AG04450 (cell line): ENCODE measurements at places on chromosomes 12 and 14.

- no peak for DNase-seq
These were observed 29.3 kb downstream of the HMGA2 start for GRCh38 chr12:65853489-65854157.

DNA sequence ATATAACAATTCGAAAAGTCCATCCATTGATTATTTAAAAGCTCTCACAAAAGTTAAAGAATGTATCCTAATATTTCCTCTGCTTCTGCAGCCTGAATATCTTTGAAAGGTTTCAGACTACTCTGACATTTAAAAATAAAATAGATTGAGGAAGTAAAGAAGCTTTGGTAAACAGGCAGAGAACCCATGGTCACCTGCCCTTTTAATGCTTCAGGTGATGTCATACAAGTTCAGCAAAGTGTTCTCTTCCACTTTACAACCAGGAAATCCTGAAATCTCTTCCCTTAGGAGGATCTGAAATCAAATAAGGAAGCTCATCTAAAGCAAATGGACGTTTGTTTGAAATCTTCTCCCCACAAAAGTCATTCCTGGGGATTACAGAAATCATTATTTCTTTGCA lies 322.4 kb downstream of the PDZRN4 start:
- no peak for DNase-seq

- no peak for DNase-seq
These were observed 17.0 kb downstream of the FGD6 start for GRCh38 chr12:95200128-95200894.

DNA sequence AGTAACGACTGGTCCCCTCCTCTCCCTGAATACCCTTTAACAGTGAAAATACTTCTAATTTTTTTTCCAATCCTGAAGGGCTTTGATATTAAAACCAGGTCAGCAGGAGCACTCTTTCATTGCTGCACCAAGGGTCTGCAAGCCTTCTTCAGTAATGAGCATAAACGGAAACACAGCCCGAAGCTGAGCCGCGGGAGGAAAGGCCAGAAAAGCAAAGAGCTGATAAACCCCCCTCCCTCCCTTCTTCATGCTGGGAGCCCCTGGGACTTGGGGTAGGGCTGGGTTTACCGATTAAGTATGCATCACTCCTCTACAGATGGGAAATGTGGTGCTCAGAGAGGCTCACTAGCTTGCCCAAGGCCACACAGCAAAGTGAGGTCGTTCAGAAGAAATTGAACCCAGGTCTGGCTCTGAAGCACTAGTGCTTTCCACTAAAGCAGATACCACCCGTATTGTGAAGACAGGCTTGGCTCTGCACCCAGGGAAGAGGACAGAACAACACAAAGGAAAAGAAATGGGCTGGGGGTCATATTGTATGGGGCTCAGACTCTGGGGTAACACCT lies 128.8 kb downstream of the GLT1D1 start:
- DNase-seq: no peak

DNA sequence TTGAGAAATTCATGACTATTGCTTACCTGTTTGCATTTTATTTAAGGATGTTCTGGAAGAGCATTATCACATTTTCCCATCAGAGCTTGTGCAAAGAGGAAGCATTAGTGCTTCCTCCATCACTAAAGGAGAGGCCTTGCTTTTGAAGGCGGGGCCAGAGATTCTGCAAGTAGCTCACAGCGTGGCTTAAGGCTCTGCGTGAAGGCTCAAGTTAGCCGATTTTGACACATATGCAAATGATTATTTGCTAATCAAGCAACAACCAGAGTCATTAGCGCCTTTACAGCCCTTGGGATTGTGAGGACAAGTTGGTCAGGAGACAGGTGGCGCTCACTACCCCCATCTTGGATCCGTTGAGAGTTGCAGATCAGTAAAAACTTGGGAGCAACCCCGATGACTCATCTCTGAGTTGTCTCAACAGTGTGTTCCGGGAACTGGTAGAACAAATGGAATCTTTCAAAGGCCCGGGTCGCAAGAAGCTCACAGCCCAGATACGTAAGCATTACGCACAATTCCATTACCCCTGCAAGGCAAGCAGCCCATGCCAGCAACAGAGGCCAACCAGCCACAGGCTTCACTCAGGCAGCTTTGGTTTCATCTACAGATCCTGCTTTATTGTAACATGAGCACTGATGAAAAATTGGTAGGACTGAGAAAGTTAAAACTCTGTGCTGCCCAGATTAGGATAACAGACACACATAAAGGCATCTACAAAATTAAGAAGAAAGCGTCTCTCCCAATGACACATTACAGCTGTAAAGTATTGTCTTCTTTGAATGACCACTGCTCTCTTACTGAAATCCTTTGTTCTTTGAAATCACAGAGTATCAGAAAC lies 34.9 kb upstream of the SPTSSA start:
- DNase-seq: peak; percentile 98

GRCh38 chr14:96574633-96575632 lies 72.8 kb downstream of the PAPOLA start:
- DNase-seq: peak; percentile 52

- no peak for DNase-seq
These were observed 1349.1 kb downstream of the TMEM121 start for GRCh38 chr14:106875503-106875902.

- no peak for DNase-seq
These were observed 44.0 kb downstream of the KLRG1 start for GRCh38 chr12:9033265-9033887.

- DNase-seq: no peak
These were observed 121.8 kb downstream of the TBC1D30 start for GRCh38 chr12:64946132-64946829.

- no peak for DNase-seq
These were observed 74.3 kb upstream of the OTX2 start for GRCh38 chr14:56884617-56885016.

- no peak for DNase-seq
These were observed 21.6 kb downstream of the OSBPL8 start for GRCh38 chr12:76537923-76538322.

GRCh38 chr12:14611640-14612203 lies 44.0 kb upstream of the PLBD1 start:
- DNase-seq: no peak
